ENCODE measurements at places on chromosomes 1 and 21. TPM values are rescaled to one million over a fixed set of nuclear protein-coding genes. Genes with fewer than 3 reads are reported as not detected.

LCE2A gene
- total RNA-seq = not detected

COL8A2 gene
- total RNA-seq = 10.8 TPM

CBR3 gene
- total RNA-seq = 4.8 TPM

ALX3 gene
- total RNA-seq = not detected

HTR6 gene
- total RNA-seq = not detected

ZNF593OS gene
- total RNA-seq = 0.29 TPM

GBP2 gene
- total RNA-seq = 67.8 TPM

SFN gene
- total RNA-seq = 37.1 TPM

GBP7 gene
- total RNA-seq = not detected

LYPD8 gene
- not detected for total RNA-seq

HPCAL4 gene
- total RNA-seq = 0.20 TPM

TCEA3 gene
- 32.0 TPM for total RNA-seq

ST6GALNAC5 gene
- 65.9 TPM for total RNA-seq

KIAA1614 gene
- 7.7 TPM for total RNA-seq

NES gene
- 26.1 TPM for total RNA-seq

FAM177B gene
- total RNA-seq = 36.8 TPM

SYNJ1 gene
- 17.5 TPM for total RNA-seq

HSPA6 gene
- 5.8 TPM for total RNA-seq

SLC2A5 gene
- 8.8 TPM for total RNA-seq

MMP23B gene
- 56.0 TPM for total RNA-seq

LDLRAD1 gene
- 1.3 TPM for total RNA-seq

HSPA13 gene
- 12.0 TPM for total RNA-seq

LCE1E gene
- total RNA-seq = not detected

OR14K1 gene
- total RNA-seq = not detected

TNFRSF8 gene
- total RNA-seq = 2.3 TPM

ENSA gene
- total RNA-seq = 181 TPM

IL19 gene
- not detected for total RNA-seq

PPM1J gene
- total RNA-seq = 1.1 TPM

APCS gene
- total RNA-seq = 54.7 TPM

RHD gene
- not detected for total RNA-seq

TMEM82 gene
- 4.9 TPM for total RNA-seq

TSPAN2 gene
- total RNA-seq = 12.1 TPM

MYOG gene
- not detected for total RNA-seq

PDC gene
- not detected for total RNA-seq

PGBD5 gene
- total RNA-seq = 3.5 TPM

SELL gene
- 5.6 TPM for total RNA-seq

UBL4B gene
- not detected for total RNA-seq

CA6 gene
- total RNA-seq = not detected

CTTNBP2NL gene
- 56.0 TPM for total RNA-seq

CTSE gene
- 105 TPM for total RNA-seq

REN gene
- total RNA-seq = not detected

FNBP1L gene
- total RNA-seq = 57.1 TPM

RAB3B gene
- total RNA-seq = 38.3 TPM

CD1E gene
- 1.3 TPM for total RNA-seq

CLDN14 gene
- total RNA-seq = 1.1 TPM

CACNA1S gene
- not detected for total RNA-seq

ATP6V1G3 gene
- total RNA-seq = not detected

LCE3D gene
- total RNA-seq = not detected

DAB1 gene
- 5.0 TPM for total RNA-seq

EFNA3 gene
- total RNA-seq = 2.7 TPM

MROH7 gene
- total RNA-seq = 8.0 TPM

HEYL gene
- total RNA-seq = 8.5 TPM

SAMD13 gene
- total RNA-seq = 4.1 TPM
